Activated CD4-positive, alpha-beta T cell treated with anti-CD3 and anti-CD28 coated beads for 48 hours (primary cell): ENCODE measurements at places on chromosomes 12 and 14.

DNA sequence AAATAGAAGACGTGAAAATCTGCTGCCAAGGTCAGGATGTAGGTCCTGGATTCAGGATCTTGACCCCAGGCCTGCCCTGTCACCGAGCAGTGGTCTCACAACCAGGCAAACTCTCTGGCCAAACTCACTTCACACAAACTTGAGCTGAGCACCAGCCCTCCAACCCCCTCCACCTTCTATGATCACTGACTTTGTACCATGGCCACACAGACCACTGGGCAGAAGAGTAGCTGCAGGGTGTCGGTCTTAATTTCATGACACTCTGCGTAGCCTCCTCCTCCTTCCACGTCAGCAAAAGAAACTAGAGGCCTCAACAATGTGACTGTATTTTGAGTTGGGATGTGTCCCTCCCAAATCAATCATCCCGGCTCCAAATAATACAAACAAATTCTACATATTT, 7.2 kb upstream of the TBX3 start:
- DNase-seq = no peak

DNA sequence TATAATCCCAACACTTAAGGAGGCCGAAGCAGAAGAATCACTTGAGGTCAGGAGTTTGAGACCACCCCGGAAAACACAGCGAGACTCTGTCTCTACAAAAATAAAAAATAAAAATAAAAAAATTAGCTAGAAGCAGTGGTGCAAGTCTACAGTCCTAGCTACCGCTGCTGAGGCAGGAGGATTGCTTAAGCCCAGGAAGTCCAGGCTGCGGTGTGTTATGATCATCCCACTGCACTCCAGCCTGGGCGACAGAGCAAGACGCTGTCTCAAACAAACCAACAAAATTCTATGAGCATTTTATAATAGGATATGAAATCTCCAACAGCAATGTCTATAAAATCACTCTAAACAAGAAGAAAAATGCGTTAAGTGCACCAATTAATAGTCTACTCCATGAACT, 75.3 kb downstream of the PPP1R12A start:
- no peak for DNase-seq

GRCh38 chr12:46553266-46553665, 180.7 kb upstream of the SLC38A2 start:
- DNase-seq = no peak

GRCh38 chr14:23389396-23389795, 12.6 kb downstream of the CMTM5 start:
- no peak for DNase-seq

DNA sequence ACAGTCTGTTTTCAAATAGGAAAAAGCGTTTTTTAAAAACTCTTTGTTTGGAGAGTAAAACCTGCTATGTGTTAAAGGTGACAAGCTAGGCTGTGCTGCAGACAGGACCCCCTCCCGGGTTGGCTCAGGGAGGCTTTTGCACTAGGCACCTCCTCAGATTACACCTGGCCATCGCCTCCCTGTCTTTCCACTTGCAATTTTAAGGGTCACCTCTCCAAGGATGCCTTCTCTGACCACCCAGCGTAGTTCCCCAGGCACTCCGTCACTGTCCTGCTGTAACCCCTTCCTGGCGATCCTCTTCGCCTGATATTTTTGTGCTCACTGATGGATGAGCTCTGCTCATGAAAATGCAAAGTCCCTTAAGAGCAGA, 80.7 kb downstream of the NTF3 start:
- no peak for DNase-seq

DNA sequence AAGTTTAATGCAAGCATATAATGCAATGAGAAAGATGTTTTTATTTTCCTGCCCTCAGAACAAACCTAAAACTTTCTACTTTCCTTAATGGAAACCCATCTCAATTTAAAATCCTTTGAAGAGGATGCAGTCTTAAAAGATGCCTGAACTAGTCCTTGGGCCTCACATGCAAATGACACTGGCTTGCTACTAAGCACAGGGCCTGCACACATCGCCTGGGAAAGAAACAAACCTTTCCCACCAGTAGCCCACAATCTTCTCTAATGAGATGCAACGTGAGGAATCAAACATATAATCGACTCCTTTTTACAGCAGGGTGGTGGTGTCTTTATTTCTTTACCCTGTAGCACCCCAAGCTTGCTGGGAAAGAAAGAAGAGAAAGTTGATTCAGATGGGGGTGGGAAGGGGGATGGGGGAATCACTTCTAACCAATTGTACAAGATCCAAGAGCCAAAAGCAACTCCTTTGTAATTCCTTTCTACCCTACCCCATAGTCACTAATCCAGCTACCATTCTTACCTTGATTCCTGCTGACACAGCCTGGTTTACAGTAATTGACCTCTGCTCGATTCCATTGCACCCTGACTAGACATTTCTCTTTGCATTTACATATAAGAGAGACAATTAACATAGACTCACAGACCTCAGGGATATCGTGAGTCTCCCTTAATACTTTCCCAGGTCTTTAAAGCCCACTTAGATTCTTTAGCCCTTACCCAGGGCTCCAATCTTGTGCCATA, 69.5 kb upstream of the FERMT2 start:
- no peak for DNase-seq

GRCh38 chr12:53703756-53704155, 23.5 kb downstream of the CALCOCO1 start:
- DNase-seq = no peak

GRCh38 chr14:47389535-47389934, 285.9 kb downstream of the MDGA2 start:
- no peak for DNase-seq

DNA sequence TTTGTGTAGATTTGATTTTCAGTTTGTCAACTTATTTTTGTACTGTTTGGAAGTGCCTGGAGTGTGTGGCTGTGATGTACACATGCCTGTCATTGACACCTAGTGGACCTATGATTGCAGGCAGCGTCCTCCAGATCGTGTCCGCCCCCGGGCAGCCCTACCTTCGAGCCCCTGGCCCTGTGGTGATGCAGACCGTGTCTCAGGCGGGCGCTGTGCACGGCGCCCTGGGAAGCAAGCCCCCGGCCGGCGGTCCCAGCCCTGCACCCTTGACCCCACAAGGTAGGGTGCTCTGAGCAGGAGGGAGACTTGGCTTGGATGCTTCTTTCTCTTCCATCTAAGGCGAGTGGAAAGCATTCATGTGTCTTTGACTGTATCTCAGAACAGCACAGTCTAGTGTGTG, 75.8 kb downstream of the EP400 start:
- no peak for DNase-seq

- DNase-seq = no peak
These were observed 279.6 kb upstream of the CCDC196 start for GRCh38 chr14:66206554-66206953.

GRCh38 chr12:89373763-89374572, 21.7 kb upstream of the DUSP6 start:
- DNase-seq = no peak

- DNase-seq = no peak
These were observed 14.8 kb downstream of the HSP90B1 start for GRCh38 chr12:103944964-103945363.

- DNase-seq = no peak
These were observed 16.0 kb upstream of the LRP6 start for GRCh38 chr12:12282761-12283425.

DNA sequence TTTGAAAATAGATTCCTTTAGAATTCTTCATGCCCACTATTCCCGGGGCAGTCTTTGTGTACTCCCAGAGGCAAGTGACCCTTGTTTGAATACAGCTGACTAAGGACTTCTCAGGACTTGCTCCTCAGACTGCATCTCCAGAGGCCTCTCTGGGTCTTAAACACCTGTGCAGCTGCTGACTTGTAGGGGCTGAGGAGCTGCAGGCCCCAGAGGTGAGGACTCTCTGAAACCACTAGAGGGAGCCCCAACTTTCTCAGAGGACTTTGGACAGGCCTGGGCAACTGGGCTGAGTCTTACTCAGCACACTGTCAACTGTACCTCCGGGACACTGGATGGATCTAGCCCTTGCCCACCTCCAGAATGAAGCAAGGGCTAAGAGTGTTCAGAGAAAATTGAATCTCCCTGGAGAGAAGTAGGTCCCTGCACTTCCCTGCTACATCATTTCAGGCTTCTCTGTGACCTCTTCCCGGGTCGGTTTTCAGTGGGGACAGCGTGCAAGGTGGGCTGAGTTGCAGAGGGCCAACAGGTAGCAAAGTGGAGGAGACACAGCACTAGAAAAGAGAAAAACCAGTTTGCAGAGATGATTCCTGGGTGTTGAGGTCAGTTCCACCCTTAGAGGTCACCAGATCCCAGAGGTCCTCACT, 164.6 kb downstream of the TMEM117 start:
- peak; percentile 30 for DNase-seq

DNA sequence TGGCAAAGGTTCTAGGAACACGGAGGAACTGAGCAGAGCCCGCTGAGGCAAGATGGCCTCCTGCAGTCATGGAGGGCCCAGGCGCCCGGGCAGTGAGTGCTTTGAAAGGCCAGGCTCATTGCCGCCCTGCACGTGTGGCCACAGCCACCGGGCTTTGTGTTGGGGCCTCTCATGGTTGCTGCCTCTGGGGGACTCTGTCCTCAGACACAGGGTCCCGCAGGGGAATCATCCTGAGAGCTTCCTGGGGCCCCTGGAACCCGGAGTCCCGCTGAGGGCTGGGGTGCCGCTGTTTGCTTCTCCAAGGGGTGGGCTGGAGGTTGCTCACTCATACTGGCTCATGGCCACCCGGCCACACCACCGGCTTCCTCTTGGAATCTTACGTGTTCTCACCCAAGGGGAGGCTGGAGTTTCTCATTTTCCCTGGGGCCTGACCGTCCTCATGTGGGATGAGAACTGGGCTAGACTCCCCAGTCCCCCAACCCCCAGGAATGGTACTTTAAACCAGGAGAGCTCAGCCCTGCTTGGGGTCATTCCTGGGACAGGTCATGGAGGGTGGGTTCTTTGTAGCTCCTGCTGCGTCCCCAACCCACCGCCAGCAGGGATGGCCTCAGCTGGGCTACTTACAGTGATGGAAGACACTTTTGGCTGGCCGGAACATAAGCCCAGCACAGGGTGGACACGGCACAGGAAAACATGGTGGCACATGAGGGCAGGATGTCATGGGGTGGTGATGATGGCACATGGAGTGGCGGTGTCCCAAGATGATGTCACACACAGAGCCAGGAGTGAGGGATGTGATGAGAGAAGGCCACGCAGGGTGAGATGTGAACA, 21.1 kb upstream of the LRTM2 start:
- DNase-seq = peak; percentile 2

- DNase-seq = no peak
These were observed 51.9 kb downstream of the TPCN1 start for GRCh38 chr12:113273053-113273725.

- DNase-seq = no peak
These were observed 16.3 kb downstream of the SCARB1 start for GRCh38 chr12:124847113-124848074.

- DNase-seq = no peak
These were observed at the start of gene MGAT4C for GRCh38 chr12:86256163-86256562. Gene MGAT4C (minus strand): TSS chr12:86256391.

GRCh38 chr12:34302131-34302885, 280.0 kb downstream of the ALG10 start:
- no peak for DNase-seq

DNA sequence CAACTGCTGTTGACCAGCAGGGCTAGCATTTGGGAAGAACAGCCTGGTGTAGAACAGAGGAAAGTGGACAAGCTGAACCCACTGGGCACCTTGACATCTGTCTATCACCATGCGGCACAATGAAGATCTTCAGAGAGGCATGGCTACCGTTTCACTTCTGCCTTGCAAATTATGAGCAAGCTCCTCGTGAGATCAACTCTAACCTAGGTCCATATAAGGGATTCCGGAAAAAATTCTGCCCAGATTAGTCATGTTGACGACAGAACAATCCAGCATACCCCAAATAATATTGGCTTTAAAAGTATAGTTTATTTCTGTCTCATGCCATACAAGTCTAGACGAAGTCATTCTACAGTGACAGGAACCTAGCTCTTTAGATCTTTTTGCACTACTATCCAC, 91.6 kb upstream of the ATF7IP start:
- no peak for DNase-seq

DNA sequence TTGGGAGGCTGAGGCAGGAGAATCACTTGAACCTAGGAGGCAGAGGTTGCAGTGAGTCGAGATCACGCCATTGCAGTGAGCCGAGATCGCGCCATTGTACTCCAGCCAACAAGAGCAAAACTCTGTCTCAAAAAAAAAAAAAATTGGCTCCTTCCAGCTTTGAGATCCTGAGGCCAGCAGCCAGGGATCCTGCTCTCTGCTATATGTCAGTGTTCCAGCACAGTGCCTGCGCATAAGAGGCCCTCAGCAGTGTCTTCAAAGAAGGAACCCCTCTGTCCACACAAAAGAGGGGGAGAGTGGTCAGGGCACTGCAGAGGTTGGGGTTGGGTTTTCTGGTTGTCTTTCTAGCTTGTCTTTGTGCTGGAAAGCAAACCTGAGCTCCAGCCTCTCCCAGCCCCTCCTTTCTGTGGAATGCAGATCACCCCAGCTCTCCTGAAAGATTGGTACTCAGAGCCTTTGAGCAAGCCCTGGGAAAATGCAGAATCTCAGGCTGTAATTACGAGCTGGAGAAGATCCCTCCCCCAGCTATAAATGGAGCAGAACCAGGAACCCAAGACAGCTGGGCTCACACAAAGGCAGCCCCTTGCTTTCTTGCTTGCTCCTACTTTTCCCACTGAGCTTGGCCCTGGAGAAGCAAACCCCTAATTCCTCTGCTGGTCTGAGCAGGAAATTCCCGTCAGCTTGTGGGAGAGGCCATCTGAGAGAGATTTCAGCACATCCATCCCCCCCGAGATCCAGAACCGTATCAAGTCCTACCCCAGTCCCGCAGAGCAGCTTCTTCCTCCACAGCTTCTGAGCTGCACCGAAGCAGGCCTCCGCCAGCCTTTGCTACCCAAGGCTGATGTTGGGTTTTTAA, 205.7 kb downstream of the ZFP36L1 start:
- no peak for DNase-seq

GRCh38 chr12:91717804-91718203, 427.8 kb downstream of the BTG1 start:
- no peak for DNase-seq

DNA sequence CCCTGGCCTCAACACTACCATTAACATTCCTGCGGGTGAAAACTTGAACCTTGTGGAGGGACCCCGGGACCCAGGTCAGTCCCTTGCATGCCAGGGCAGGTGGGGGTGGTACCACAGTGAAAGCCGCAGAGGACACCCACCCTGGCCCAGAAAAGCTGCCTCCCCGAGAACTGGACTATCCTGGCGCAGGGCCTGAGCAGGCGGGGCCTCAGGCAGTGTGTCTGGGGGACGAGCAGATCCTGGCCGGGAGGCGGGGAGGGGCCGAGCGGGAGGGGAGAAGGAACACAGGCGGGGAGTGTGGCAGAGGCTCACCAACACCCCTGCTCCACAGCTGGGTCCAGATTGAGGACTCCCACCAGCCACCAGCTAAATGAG, 10.0 kb downstream of the AHNAK2 start:
- DNase-seq = no peak

DNA sequence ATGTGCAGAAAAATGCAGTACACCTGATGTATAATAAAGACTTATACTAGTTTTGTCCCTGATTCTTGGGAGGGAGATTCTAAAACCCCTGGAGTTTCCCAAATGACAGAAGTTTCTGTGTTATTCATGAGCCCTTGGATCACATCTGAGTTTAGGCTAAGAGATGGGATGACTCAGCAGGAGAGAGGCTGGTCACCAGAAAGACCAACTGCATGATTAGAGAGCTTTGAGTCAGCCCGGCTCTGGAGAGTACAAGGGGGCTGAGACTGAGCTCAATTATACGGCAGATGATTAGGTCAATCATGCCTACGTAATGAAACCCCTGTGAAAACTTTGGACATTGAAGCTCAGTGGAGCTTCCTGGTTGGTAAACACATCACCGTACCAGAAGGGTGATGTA, 174.2 kb downstream of the SSPN start:
- no peak for DNase-seq
